ENCODE measurements at places on chromosomes 1 and 21. TPM values are rescaled to one million over a fixed set of nuclear protein-coding genes. Genes with fewer than 3 reads are reported as not detected.

GRCh38 chr21:34971656-34972055 is 77.4 kb downstream of the RUNX1 start:
- no peaks in the 10 kb centered on the region for H3K4me1 ChIP-seq
- H3K27ac ChIP-seq = no peak overlapping the region
- DNase-seq = no peak

DNA sequence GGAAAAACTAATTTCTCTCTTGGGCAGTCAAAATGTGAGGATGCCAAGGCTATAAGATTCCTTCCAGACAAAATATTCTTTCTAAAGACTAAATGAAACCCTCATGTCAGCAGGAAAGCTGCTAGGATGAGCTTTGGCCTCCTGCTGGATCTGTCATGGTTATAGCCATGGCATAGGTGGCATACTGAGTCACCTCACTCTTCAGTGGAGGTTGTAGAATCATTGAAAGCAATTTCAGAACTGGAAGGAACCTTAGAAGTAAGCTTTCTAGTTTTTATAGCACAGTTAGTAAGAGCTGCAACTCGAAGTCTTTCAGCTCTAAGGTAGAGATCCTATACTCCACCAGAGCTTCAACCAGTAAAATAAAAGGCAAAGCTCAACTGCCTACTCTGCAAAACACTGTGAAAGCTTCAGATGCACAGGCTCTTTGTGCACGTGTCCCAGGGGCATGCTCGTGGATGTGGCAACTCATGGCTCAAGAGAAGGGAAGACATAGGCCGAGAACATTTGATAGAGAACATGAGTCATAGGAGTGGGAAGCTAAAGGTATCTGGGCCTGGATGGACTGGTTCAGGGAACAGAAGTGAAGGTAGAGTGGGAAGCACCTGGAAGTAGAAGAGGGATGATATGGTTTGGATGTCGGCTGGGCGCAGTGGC is 5.8 kb downstream of the AVPR1B start:
- H3K36me3 ChIP-seq = no peaks in the 10 kb centered on the region
- no peak for DNase-seq
- no peak overlapping the region for H3K27ac ChIP-seq
- no peak overlapping the region for H3K4me3 ChIP-seq

- H3K36me3 ChIP-seq = no peaks in the 10 kb centered on the region
- no peak for DNase-seq
- H3K4me3 ChIP-seq = no peak overlapping the region
- H3K4me1 ChIP-seq = no peaks in the 10 kb centered on the region
- no peak overlapping the region for H3K27ac ChIP-seq
- no peaks in the 10 kb centered on the region for H3K27me3 ChIP-seq
Measured at GRCh38 chr1:180935326-180936109, 22.8 kb downstream of the KIAA1614 start.

VHLL gene
- 0.73 TPM for total RNA-seq

DNA sequence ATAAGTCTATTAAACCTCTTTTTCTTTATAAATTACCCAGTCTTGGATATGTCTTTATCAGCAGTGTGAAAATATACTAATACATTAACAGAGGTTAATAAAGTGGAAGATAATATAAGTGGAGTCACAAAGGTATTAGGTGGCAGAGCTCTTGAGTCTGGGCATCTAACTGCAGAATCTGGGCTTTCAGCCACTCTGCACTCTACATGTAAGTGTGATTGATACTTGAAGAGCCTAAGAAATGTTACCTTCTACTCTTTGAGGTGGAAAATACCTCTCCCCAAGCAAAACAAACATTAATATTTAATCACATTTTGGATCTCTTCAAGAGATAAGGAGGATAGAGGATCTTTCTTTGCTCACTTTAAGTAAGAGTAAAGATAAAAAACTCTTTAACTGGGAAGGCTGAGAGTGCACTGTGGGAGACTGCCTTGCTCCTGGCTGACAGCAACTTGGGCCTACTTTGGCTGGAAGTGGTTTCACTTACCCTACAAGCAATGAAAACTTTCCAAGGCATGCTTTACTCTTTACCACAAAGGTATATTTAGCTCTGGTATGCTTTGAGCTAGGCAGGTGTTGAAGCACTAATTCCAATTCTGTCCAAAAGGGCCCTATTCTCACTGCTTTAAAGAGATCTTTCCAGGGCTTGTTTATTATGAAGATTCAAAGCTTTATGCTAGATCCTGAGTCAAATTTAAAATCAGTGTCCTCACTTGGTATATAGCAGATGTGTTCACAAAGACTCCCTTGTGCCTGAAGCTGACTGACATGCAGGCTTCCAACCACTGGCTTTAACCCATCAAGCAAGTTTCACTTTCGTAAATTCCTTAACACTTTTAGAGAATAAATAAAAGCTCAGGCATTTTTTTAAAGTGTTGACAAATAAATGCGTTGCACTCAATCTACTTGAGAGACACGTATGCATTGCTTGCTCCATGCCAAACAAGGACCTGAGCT is 245.3 kb upstream of the ZP4 start:
- H3K27me3 ChIP-seq = no peaks in the 10 kb centered on the region
- no peaks in the 10 kb centered on the region for H3K4me1 ChIP-seq
- no peak overlapping the region for H3K27ac ChIP-seq
- H3K4me3 ChIP-seq = no peak overlapping the region
- DNase-seq = no peak

CHRNB2 gene
- total RNA-seq = not detected

CACNA1S gene
- total RNA-seq = not detected

GRCh38 chr21:34567604-34568155 is 47.2 kb downstream of the RCAN1 start:
- DNase-seq = no peak
- no peak overlapping the region for H3K4me3 ChIP-seq
- H3K27ac ChIP-seq = no peak overlapping the region
- H3K36me3 ChIP-seq = no peaks in the 10 kb centered on the region

TCP10L gene
- not detected for total RNA-seq

DNA sequence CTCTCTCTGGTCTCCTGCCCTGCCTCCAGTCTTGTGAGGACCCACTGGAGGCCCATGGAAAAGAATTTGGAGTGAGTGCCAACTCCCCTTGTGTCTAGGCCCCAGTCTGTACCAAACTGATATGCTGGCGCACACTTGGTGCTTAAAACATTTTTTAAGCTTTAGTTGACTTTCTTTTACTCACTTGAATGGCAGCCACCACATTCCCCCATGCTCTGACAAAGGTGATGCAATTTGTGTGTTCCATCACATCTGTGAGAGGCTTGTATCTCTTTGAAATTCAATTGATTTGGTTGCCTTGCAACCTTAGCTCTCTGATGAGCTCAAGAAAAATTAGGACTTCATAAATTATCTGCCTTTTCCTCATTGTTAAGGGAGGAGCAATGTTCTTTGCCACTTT is 30.5 kb upstream of the WDTC1 start:
- no peaks in the 10 kb centered on the region for H3K36me3 ChIP-seq
- H3K4me1 ChIP-seq = no peaks in the 10 kb centered on the region
- DNase-seq = no peak
- H3K27me3 ChIP-seq = peaks cover 5% of the 10 kb centered on the region

NEK2 gene
- total RNA-seq = 20.3 TPM

DNA sequence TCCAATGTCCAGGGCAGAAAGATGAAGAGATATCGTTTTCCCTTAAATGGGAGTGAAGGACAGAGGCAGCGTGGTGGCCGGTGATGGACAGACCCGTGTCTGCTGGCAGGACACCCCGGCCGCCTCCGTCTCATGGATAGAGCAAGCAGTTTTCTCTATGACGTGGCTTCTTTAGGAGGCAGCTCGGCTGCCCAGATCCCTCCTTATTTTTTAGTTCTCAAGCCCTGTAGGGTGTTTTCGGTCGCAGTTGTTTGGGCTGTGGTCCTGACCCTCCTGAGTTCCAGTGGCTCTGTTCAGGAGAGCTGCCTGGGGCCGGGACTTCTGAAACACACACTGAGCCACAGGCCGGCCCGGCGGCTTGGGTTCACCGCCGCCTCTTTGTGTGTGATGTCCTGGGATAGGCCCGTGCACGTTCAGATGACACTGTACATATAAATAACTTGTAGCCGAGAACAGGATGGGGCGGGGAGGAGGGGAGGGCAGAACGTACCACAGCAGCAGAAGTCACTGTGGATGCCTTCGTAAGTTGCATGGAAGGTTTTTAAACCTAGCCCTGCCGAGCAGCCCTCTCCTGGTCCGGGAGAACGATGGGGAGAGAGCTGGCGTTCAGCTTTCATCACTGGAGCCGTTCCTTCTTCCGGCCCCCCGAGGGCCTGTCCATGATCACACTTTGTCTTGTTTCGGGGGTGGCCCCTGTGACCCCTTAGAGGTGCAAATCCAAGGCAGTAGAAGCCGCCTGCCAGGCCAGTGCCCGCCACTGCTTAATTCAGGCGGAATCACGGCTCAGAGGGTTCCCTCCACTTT is 65.2 kb downstream of the SIK1 start:
- H3K4me1 ChIP-seq = peaks cover 8% of the 10 kb centered on the region
- peak; percentile 16 for DNase-seq
- no peaks in the 10 kb centered on the region for H3K27me3 ChIP-seq
- no peaks in the 10 kb centered on the region for H3K36me3 ChIP-seq

IKBKE gene
- 20.7 TPM for total RNA-seq

Data from endothelial cell of umbilical vein (primary cell).